Thymus (tissue), 14 donors: ENCODE measurements at places on chromosomes 1 and 21.

- no peak for DNase-seq
Observed at GRCh38 chr1:5297886-5298239, 643.5 kb downstream of the AJAP1 start.

DNA sequence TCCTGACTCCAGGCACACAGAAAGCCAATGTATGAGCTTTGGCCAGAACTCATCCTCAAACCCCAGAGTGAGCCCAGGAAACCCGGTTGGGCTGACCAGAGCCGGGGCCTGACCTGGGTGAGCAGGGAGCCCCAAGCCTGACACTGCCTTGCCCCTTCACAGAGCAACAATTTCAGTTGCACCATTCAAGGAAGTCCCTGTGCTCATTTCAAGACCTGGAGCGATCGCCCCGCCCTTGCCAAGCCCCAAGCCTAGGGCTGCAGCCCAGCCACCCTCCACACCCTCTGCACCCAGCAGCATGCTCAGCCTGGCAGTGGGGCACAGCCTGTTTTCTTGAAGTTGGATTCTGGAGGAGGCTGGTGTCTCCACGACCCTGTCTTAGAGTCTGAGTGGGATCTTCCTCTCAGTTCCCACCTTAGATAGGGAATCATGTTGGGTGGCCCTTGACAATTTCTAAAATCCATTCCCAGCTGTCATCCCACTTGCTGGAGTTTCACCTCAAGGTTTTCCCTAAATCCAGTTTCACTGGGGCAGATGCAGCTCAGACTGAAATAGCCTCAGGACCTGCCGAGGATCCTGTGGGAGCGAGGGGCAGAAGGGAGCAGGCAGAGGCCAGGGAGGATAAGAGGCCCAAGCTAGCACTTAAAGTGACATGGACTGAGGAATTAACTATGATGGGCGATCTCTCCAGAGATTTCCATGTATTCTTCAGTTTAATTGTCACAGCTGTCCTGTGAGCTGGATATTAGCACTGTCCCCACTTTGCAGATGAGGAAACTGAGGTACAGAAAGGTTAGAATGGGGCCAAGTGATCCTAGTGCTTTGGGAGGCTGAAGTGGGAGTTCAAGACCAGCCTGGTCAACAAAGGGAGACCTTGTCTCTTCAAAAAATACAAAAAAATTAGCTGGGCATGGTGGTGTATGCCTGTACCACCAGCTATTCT, 2.5 kb downstream of the NBL1 start:
- DNase-seq: no peak

- DNase-seq: no peak
Observed at GRCh38 chr21:41519806-41520559, 12.0 kb upstream of the TMPRSS2 start.

DNA sequence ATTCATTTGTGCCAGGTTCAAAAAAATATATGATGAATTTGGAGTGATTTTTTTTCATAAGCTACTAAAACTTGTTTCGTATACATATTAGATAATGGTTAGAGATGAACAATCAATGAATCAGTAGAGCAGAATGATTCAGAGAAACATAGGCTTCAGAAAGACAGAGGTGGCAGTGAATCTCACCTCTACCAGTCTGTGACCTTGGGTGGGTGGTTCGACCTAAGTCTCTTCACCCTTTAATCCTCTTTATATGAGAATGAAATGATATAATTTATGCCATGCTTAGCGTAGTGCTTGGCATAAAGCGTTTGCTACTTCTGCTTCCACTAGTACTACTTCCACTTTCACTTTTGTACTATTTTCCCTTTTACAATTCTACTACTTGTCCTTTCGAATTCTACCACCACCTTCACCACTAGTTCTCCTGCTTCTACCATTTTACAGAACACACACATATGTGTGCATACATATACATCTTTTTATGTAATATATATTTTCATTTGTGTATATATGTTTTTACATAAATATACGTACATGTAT, 45.1 kb downstream of the FYB2 start:
- no peak for DNase-seq

GRCh38 chr1:194155962-194156361, 969.5 kb upstream of the B3GALT2 start:
- DNase-seq: no peak

- no peak for DNase-seq
Observed at GRCh38 chr1:171751221-171751620, 9.4 kb upstream of the VAMP4 start.

GRCh38 chr21:45390121-45390751, 14.7 kb upstream of the COL18A1 start:
- no peak for DNase-seq

DNA sequence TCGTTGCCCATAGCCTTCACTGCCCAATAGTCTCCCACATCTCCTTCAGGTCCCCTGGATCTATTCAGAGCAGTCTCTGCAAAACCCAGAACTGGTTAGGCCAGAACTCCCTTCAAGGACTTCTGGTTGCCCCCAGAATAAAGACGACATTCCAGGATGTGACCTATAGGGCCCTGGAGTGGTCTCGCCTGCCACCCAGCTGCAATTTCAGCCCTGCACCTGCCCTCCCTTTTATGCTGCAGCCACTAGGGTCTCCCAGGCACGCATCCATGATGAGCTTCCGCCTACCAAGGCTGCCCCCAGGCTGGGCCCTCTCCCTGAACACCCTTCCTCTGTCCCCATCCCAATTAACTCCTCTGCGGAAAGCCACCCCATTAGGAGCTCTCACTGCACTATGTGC, 7.2 kb upstream of the TSPEAR start:
- no peak for DNase-seq

DNA sequence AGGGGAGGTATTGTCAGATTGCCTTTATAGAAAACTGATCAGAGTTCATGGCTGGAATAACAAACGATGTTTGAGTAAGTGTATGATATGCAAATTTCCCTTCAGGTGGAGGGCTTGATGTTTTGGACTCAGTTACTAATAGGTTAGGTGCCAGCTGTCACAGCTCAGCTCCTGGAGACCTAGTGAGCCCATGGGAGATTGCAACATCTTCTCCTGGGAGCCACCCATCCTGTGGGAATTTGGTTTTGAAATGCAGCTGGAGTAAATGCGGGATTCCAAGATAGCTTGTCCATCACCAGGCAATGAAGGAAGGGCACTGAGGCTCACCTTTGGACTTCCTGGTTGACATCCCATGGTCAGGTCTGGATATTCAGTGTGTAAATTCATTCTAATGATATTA, 211.4 kb upstream of the NRIP1 start:
- DNase-seq: no peak

DNA sequence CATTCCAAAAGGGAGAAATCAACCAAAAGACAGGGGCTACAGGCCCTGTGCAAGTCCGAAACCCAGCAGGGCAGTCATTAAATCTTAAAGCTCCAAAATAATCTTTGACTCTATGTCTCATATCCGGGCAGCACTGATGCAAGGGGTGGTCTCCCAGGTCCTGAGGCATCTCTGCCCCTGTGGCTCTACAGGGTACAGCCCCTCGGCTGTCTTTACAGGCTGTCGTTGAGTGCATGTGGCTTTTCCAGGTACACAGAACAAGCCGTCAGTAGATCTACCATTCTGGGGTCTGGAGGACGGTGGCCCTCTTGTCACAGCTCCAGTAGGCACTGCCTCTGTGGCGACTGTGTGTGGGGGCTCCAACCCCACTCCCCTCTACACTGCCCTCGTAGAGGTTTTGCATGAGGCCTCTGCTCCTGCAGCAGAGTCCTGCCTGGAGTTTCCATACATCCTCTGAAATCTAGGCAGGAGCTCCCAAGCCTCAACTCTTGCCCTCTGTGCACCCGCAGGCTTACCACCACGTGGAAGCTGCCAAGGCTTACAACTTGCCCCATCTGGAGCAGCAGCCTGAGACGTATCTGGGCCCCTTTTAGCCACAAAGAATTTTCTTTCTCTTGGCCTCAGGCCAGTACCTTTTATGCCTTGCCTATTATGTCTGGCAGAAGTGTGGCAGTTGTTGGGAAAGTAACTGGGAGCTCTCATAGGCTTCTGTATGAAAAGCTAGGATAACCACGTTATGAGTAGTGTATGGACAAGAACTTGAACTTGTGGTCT, 52.5 kb downstream of the POU2F1 start:
- no peak for DNase-seq
